ENCODE measurements at places on chromosomes 2 and 18.
A peak's percentile ranks its signal among the peaks of the same experiment; 100 is the strongest.

DNA sequence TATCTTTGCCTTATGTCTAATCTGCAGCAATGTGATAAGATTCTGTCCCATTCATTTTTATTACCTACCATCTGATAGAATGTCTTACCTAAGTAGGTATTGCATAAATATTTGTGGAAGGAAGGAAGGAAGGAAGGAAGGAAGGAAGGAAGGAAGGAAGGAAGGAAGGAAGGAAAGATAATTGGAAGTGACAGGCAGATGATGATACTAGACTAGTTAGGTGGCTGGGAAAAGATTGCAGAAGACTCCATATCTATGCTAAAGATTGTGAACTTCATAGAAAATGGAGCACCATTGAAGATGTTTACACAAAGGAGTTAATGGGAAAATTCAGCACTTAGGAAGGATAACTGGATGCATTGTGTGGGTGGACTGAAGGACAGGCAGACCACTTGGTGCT is 909.0 kb downstream of the EPHA4 start:
- no peak for DNase-seq

DNA sequence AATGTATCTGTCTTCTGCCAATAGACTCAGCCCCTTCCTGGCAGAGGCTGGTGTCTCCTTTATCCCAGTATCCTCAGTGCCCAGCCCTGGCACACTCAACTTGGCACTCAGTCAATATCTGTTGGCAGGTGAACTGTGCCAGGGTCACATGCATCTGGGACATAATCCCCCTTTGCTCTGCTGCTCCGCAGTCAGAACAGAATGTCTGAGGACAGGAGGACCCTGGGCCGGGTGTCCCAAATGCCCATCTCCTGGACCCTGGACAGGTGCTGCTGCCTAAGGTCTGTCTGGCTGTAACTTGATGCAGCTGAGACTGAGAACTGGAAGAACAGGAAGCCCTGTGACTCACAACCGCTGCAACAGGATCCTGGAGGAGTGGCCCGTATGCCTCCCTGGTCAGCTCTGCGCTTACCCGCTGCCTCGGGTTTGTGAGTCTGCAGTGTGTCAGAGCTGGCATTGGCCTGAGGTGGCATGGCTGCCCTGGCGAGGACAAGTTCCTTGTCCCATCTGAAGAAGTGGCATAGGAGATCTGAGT is 11.4 kb downstream of the HK2 start:
- DNase-seq, result peak; percentile 91

DNA sequence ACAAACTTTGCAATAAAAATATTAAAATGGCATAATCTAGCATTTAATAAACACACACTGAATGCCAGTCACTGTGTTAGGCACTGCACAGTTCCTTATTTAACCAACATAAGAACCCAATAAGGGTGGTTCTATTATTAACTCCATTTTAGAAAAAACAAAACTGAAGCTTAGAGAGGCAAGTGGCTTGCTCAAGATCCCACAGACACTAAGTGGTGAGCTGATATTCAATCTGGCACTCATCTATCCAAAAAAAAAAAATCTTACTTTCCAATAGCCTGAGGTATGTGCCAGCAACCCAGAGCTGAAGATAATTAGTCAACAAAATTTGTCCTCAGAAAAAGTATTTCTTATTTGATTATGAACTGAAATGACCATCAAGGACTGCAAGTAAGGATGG is 799 bp downstream of the CYTIP start:
- DNase-seq, result no peak

- DNase-seq, result peak; percentile 88
These were observed 66.1 kb upstream of the SMAD7 start for GRCh38 chr18:49016648-49017539.

GRCh38 chr2:81645745-81646301 is 1341.3 kb upstream of the LRRTM1 start:
- no peak for DNase-seq

GRCh38 chr2:74037379-74037860 is 52.7 kb downstream of the TET3 start:
- DNase-seq, result peak; percentile 69

DNA sequence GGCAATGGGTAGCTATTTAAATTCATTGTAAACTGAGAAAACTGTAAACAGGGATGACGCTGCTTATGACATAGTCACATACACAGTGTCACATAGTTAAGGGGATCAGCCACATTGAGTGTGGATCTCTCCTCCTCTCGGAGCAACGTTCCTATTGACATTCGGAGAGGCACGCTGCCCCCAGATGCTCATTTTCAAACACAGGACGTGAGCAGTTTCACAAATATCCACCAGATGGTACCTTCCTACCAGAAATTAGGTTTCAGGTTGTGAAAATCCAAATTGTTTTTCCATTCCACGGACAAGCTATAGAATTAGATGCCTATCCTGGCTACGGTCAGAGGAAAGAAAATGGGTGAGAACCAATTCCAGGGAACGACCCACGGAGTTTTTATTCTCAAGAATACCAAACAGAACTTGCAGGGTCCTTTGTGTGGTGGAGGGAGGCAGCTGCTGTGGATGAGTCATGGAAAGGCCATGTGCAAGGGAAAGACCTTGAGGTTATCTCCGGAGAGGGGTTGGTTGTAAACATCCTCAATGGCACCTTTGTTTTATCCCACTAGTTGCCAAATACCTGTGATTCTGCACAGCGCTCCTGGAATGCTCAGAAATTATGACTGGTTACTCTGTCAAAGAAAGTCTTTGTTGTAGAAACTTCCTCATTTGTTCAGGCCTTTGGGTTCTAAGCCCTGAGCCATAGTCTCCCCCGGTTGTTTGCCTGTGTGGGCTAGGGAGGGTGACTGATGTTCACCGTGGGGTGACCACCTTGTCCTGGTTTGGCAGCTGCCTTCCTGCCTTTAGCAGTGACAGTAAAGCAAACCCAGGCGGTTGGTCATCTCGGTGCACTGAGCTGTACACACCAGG is 88.0 kb downstream of the ACTR3 start:
- peak; percentile 62 for DNase-seq

GRCh38 chr2:28546242-28546641 is 50.4 kb downstream of the PLB1 start:
- no peak for DNase-seq

DNA sequence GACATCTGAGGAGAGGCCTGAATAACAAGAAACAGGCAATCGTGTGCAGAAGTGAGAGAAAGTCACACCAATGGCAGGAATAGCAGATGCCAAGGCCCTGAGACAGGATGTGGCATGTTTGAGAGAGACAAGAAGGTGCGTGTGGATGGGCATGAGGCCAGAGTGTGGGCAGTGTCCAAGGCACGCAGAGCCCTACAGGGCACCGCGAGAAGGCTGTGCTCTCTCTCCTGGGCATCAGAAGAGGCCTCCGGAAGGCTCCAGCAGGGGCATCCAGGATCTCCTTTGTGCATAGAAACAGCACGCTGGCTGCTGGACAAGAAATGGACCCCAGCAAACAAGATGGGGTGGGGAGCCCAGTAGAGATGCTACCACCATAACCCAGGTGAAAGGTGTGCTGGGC is 239.0 kb upstream of the RAB6C start:
- no peak for DNase-seq

DNA sequence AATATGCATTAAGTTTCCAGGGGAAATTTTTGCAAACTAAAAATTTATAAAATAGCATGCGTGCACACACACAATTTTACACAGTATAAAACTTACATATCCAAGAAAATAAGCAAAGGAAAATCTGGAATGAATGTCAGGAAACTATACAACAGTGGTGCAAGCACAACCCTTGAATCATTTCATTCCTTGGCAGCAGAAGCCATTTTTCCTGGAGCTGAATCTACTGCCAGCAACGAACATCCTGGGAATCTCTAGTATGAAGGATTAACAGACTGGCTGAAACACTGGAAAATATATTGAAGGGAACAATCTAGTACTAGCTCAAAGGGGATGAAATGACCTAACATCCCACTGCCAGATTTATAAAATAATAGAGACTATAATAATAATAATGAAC is 235.3 kb downstream of the DYM start:
- no peak for DNase-seq

Measured in choroid plexus epithelial cell (primary cell).